ENCODE measurements at places on chromosomes 3 and 15. TPM values are rescaled to one million over a fixed set of nuclear protein-coding genes. Genes with fewer than 3 reads are reported as not detected.

The TOMM70 gene
- total RNA-seq = 57.8 TPM

The ALPK3 gene
- 0.59 TPM for total RNA-seq

The LIPH gene
- not detected for total RNA-seq

The TMCO5A gene
- total RNA-seq = not detected

The OR5H1 gene
- not detected for total RNA-seq
